ENCODE measurements at places on chromosomes 3 and 15.

DNA sequence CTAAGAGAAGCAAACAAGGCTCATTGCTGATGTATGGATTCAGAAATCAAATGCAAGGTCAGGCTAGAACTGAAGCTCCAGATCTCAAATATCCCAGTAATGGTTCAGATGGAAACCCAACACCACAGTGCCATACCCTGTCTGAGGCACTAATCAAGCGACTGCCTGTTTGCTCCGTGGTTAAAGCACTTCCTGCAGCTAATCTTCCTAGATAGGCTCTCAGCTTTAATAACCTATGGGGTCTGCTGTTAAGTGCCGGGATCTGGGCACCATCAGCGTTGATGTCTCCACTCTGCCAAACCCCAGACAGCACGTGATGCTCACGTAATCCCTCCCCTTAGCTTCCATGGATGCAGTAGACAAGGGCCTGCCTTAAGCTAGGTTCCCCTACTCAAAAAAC, 262.6 kb downstream of the MECOM start:
- no peak for DNase-seq

DNA sequence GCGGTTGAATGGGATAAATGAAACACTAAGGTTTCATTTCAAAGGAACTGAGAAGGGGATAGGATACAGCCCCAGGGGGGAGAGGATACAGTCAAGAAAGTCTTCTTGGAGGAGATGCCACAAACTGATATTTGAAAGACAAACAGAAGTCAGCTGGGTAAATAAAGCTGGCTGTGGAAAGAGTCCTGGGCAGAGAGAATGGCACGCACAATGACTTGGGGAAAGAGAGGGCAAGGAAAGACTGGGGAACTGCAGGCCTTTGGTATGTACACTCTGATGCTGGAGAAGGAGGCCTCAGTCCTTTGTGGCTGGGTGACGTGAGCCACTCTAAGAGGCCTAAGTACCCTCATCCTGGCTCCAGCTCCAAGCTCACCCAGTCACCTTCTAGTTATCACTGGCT, 45.2 kb upstream of the LMCD1 start:
- DNase-seq, result no peak

GRCh38 chr3:72591522-72592421, 256.5 kb downstream of the SHQ1 start:
- no peak for DNase-seq

DNA sequence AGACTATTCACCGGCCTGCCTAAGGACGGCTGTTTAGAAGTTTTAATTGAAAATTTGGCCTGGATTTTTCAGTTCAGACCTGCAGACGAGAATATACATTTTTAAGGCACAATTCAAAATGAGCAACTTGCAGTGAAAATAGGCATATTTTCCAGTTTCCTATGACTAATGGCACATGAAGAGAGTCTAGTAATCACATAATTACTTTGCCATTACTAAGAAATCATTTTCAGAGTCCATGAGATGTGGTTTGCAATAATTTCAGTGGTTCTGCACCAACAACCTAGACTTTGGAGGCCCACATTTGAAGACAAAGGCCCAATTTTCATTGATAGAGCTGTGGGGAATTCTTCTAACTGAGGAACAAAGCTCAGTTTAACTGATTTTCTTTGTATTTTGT, 205.3 kb downstream of the SOX2 start:
- no peak for DNase-seq

DNA sequence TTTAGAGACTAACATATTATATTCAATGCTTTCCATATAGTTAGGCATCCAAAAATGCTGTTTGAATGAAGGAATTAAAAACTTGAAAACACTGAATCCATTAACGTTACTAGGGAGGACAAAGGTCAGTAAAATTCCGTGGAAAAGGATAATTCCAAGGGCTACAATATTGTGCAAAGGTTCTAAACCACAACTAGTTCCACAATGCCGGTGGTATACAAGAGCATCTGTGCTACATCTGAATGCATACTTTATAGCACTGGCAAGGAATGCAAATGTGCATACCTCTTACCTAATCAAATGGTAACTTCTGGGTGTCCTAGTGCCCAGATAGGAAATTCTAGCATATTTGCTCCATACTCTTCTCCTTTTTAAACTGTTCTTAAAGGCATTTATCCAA, 2.2 kb downstream of the ICE2 start:
- no peak for DNase-seq

DNA sequence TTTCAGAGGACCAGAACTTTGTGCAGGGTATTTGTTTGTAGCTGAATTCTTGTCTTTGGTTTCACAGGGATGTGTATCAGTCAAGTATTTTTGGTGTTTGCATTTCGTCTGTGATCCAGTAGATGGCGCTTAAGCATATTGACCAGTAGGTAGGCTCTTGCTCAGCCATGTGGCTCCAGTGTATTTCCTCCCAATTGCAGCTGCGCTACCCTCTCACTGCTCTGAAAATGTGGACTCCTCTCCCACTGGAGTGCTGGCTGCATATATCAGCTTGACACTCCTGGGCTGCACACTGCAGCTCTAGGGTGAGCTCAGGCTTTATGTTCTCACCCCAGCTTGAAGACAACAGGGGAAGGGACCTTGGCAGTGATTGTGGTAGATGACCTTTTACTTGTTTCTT, 1264.3 kb upstream of the ALCAM start:
- peak; percentile 23 for DNase-seq

DNA sequence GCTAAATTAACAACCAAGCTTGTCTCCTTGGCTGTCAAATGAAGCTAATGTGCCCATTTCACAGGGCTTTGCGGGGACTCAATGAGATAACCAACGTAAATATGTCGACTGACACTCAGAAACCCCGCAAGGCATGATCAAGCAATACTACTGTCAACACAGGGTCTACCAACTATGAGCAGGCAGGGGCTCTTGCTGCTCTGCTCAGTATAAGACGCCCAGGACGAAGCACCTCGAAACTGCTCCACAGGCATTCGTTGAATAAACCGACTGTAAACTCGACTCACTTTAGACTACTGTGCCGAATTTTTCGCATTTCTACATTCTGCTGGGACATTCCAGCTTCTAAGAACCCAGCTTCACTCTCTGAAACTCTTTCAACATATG, 55.0 kb downstream of the FEZF2 start:
- DNase-seq, result no peak

DNA sequence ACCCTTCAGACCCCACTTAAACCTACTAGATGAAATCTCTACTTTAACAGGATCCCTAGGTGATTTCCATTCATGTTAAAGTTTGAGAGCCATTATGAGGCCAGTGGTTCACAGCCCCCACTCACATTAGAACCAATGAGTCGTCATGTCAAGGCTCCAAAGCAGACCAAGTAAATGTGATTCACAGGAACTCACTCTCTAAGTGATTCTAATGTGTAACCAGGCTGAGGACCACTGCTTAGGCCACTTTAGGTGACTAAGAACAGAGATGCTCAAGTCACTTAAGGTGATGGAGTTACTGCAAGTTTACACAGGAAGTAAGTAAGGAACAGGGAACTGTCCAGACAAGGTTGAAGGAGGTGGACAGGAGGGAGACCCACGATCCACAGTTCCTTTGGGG, 7.7 kb downstream of the GALNT15 start:
- DNase-seq, result no peak

GRCh38 chr15:37824717-37825382, 109.6 kb upstream of the TMCO5A start:
- no peak for DNase-seq

- no peak for DNase-seq
Observed at GRCh38 chr15:96352604-96353405, 22.3 kb downstream of the NR2F2 start.

GRCh38 chr3:115792206-115792955, 169.1 kb downstream of the GAP43 start:
- DNase-seq, result no peak

- DNase-seq, result no peak
Observed at GRCh38 chr3:149529099-149529498, 54.6 kb downstream of the TM4SF4 start.

- DNase-seq, result no peak
Observed at GRCh38 chr15:100571592-100572167, 30.3 kb downstream of the LINS1 start.

- DNase-seq, result no peak
Observed at GRCh38 chr3:182509844-182510460, 283.4 kb upstream of the ATP11B start.

DNA sequence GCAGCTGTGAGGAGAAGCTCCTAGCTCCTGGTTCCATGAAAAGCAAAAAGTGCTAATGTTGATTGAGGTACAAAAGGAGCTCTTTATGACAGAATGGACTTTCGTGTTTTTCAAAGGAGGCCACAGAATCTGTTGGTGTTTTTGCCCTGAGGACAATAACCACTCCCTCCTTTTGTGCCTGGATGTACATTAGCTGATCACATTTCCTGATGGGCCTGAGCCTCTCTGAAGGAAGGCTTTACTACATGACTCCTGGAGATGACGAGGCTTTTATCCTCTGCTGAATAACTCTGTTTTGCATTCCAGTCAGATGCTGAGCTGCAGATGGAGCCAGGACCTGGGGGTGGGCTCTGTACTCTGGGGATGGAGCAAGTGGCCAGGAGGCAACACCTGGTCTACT, 301.9 kb downstream of the CACNA2D3 start:
- no peak for DNase-seq

DNA sequence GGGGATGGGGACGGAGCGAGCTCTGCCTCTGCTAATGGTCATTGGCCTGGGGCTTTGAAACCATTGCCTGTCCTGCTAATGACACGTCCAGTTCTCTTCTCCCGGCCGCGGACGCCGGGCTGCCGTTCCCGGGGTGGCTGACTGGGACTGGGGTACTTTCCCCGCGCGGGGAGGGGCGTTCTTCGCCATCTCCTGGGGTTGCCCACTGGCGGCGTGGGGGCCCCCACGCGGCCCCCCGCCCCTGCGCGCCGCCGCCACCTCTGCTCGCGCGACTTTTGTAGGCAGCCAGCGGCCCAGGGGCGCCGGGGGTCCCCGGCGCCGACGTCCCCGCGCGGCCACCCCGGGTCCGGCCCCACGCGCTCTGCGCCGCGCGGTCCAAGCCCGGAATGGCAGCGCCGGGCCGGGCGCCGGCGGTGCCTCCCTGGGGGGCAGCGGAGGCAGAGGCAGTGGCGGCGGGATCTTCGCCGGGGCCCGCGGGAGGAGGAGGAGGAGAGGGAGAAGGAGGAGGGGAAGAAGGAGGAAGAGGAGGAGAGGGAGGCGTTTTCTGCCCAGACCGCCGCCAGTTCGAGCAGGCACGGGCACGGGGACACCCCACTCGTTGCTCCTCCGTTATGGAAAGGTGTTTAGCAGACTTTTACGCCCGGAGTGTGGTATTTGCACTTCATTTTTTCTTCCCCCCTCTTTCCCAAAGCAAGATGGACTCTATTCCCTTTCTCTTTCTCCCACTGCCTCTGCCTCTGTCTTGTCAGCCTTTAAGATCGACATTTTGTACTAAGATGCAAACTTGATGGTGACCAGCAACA, 2.3 kb downstream of the BBX start:
- DNase-seq, result no peak

GRCh38 chr3:46541835-46542234, 24.3 kb downstream of the LRRC2 start:
- DNase-seq, result no peak

DNA sequence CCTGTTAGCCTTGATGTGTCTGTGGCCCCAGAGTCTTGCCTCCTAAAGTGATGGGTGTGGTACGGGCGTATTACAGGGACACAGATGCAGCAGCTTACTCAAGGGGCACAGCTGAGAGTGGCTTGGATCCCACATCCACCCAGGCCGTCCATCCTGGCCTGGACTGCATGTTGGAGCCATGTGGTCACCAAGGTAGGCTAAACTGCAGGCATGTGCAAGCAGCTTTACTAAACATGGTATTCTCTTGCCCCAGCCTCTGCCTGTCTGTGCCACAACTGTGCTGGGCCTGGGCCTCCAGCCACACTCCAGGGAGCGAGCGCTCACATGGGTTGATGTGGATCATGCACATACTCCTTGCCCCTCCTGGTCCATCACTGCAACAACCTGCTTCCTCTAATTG, 6.1 kb upstream of the GPR62 start:
- DNase-seq, result no peak

DNA sequence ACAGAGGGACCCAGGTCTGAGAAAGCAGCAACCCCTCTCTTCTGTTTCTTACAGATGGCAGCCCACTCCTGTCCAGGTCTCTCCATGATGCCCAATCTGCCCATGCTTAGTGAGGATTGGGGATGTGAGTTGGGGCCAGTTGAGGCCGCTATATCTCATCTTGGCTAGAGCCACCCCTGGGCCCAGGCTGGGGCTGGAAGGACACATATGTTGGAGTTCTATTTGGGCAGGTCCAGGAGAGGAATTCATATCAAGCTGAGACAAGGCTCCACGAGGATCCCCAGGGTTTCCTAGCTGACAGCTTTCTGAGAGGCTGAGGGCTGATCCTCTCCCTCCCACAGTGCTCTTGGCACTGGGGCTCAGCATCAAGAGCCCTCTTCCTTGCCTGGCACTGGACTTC, 11.4 kb downstream of the TGM5 start:
- no peak for DNase-seq

GRCh38 chr15:90266061-90266431, 574 bp downstream of the NGRN start:
- no peak for DNase-seq

DNA sequence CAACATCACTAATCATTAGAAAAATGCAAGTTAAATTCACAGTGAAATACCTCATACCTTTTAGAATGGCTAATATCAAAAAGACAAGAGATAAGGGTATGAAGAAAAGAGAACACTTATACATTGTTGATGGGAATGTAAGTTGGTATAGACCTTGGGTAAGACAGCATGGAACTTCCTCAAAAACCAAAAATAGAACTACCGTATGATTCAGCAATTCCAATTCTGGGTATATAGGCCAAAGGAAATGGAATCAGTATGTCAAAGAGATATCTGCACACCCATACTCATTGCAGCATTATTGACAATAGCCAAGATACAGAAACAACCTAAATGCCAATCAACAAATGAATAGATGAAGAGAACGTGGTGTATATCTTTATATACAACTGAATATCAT, 166.8 kb upstream of the LRRN1 start:
- no peak for DNase-seq

- no peak for DNase-seq
Observed at GRCh38 chr15:61227269-61227949, 1.7 kb downstream of the RORA start.

DNA sequence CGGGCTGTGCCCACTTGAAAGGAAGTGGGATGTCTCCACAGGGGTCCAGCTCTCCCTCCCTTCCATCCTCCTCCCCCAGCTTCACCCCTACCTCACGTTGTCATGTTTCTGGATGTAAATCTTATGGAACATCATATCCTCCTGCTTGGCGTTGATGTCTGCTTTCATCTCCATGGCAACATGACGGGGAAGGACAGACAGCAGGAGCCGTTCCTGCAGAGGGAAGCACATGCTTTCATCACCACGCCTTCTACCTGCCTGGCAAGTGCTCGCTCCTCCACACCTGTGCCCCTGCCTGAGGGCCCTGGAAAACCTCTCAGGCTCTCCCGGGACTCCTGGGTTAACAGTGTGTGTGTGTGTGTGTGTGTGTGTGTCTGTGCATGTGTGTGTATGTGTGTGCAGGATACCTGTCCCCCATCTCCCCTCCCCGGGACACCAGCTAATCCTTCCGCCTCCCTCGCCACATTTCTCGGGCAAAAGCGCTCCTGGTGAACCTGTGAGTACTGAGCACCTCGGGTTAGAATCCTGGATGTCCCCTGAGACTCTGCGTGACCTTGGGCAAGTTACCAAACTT, 101.1 kb downstream of the ADCY5 start:
- no peak for DNase-seq

GRCh38 chr15:81813215-81813614, 232.6 kb downstream of the MEX3B start:
- no peak for DNase-seq

- DNase-seq, result no peak
Observed at GRCh38 chr15:100108846-100109245, 232.9 kb downstream of the ADAMTS17 start.
